ENCODE measurements at places on chromosomes 1 and 21.

- no peak for DNase-seq
These were observed 56.9 kb downstream of the MAN1C1 start for GRCh38 chr1:25673456-25673855.

DNA sequence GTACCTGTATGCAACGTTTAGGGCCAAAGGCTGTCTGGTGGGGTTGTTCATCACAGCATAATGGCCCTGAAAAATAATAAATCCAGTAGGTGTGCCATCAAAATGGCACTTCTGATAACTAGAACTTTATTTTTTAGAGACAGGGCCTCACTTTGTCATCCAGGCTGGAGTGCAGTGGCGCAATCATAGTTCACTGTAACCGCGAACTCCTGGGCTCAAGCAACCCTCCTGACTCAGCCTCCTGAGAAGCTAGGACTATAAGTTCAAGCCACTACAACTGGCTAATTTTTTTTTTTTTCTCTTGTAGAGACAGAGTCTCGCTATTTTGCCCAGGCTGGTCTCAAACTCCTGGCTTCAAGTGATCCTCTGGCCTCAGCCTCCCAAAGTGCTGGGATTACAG, 4.7 kb downstream of the SNAPIN start:
- no peak for DNase-seq

GRCh38 chr21:37366482-37367316, at the start of gene DYRK1A:
Gene DYRK1A, plus strand, starts transcription at chr21:37366773. Its CDS starts 53,602 bp downstream, at chr21:37420375.
- peak; percentile 99 for DNase-seq

DNA sequence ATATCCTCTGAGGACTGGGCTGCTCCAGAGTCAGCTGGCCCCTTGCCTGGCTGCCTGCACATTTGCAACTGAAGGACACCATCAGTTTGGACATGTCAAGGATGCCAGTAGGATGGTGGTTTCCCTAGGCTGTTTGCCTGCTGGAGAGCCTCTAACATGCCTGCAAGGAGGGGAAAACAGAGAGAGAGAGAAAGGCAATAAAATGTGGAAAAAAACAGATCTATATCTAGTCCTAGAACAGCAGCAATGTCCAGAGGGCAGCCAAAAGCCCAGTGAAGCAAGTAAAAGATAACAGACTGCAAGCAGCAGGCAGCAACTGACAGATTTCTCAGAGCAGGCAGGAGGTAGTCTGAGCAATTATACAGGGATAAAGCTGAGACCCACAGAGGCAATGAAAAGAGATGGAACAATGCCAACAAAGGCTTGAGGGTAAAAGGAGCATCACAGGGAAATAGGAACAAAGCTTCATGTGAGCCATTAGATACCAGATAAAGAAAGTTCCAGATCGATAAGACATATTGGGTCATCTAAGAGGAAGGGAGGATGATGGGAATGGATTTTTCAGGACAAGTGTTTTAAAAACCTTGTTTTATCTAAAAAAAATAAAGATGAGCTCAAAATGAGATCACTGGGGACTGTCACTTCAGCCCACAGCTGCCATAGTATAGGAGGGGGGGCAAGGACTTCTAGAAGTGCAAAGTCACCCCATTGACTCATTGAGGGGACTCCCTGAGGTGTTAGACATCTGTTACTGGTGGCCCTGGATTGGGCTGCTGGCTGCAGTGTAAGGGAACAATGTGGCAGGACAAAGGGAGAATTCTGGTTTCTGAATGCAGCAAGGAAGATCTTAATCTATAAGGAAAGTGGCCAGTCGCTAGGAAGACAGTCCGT, 38.6 kb upstream of the GADD45A start:
- no peak for DNase-seq

GRCh38 chr1:86714159-86714558, 9.8 kb downstream of the SH3GLB1 start:
- no peak for DNase-seq

DNA sequence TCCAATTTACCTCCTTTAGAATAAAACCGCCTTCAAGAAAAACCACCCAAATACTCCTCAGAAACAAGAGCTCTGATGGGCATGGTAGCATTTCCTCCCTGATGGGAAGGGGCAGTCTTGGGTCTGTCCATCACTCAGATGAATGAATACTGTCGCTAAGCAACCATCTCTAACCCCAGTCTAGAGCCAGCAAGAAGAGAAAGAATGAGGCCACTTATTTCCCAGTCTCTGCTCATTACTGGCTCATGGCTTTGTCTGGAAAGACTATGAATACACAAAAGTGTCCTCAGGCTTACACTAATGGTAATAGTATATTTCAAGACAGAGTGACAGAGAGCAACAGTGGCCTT, 51.0 kb upstream of the F3 start:
- DNase-seq = no peak

GRCh38 chr21:21165063-21165645, 166.9 kb downstream of the NCAM2 start:
- DNase-seq = no peak

- DNase-seq = no peak
These were observed 406.7 kb downstream of the RWDD3 start for GRCh38 chr1:95640746-95641145.

- DNase-seq = no peak
These were observed 100.5 kb upstream of the NEK7 start for GRCh38 chr1:198056255-198056654.

GRCh38 chr1:230250666-230251065, 175.5 kb downstream of the PGBD5 start:
- DNase-seq = no peak

GRCh38 chr1:115051850-115052249, 22.2 kb downstream of the TSHB start:
- no peak for DNase-seq

DNA sequence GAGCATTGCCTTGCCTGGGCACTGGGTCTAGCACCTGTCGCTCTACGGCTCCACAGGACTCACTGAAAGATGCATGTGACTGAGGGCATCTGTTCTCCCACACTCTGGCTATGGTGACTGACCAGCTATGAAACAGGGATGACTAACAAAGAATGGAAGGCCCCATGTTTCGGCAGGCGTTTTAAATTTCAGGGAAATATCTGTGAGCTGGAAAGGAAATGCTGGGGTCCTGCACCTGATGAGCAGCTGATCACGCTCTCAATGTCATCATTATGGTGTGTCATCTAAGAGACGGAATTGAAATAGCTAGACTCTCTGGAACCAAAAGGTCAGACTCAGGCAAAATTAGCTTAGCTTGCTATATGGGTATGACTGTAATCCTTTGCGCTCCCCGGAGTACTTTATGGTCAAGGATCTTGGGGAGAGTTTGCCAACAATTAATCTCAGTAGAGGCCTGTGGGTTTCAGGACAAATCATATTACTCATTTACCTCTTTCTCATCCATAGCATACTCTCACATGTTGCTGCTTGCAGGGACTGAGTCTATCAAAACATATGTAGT, 24.5 kb upstream of the PALMD start:
- no peak for DNase-seq

DNA sequence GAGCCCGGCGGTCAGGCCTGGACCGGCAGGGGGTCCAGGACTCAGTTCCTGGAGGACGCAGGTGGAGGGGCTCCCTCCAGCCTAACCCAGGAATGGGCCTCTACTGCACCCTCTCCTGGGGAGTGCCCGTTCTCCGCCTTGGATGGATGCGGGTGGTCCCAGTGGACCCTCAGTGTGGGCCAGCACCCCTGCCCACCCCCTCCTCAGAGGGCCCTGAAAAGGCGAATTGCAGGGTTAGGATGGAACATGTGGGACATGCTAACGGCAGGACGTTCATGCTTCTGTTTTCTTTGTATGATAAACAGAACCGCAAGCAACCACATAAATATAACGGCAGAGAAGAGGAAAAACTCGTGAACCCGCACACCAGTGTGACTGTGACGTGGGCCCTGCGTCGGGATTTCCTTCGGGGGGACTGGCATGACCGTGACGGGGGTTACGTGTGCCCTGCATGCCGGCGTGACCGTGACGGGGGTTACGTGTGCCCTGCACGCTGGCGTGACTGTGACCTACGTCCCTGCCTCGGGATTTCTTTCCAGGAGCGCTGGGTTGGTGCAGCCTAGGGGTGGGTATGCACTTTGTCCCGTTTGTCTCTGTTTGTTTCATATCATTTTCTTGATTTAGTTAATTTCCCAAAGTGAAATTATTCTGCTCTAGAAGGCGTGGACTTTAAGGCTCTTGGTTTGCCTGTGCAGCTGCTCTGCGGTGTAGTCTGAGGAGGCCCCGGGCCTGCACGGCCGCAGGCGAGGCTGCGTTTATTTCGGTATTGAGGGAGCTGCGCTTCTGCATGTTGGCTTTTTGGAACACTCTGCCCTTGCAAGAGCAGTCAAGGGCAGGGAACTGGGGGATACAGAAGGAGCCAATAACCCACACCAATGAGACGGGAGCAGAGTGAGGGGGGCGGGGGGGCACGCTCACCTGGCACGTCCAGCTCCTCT, 3.1 kb downstream of the FTCD start:
- DNase-seq = no peak

DNA sequence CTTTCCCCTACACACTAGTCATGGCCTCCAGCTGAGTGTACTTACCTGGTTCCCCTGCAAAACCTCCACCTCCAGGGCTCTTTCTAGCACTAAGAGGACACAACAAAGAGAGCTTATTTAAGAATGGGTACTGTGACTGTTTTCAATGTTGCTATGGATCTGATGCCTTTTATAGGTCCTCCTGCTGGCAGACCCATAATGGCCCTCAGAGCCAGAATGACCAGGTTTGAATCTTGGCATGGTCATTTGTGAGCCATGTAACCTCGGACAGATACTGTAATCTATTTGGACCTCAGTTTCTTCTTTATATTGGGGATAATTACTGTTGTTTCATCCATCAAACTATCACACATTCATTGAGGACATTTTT, 137.6 kb upstream of the USP24 start:
- DNase-seq = no peak

DNA sequence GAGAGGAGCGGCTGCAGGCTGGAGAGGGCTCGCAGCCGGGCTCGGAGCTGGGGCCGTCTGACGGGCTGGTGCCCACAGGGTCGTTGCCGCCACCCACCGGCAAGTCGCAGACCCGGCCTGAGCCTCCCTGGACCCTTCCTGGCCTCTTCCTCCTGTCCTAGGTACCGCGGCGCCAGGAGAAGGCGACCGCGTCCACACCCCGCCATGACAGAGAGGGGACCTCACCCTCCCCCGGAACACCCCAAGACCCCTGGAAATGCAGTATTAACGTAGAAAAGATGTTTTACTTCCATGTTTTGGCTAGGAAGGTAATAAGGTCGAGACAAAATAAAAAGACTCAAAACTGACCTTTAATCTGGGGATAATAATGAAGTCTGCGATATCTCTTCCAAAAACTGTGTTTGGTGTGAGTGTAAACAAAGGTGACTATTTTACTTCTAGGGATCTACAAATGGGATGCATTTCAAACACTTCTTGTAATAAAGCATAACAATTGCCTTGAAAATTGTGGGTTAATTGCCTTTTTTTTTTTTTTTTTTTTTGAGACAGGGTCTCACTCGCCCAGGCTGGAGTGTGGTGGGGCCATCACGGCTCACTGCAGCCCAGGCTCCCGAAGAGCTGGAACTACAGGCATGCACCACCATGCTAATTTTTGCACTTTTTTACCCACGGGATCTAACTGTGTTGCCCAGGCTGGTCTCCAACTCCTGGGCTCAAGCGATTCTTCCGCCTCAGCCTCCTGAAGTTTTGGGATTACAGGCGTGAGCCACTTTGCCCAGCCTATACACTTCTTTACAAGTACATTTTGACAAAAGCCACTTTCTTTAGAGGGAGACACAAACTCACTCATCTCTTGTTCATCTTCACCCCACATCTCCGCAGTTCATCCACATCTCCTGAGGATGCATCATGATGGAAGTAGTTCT, 838 bp upstream of the RSRP1 start:
- DNase-seq = no peak

DNA sequence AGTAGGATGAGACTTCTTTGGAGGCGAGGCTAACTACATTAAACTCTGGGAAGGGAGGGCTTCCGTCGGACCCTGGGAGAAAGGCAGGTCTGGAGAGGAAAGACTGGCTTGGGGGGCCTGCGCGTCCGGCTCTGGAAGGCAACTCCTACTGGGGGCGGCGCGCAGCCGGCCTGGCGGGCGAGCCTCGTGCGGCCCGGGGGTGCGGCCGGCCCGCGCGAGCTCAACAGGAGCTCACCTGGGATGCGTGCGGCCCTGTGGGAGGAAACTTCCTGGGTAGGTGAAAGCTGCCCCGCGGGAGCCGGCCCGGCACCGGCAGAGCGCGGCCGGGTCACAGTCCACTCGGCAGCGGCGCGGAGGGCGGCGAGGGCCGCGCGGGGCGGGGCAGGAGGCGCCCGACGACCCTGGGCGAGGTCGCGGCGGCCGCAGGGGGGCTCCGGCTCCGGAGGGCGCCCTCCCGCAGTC, 449 bp downstream of the EPS15 start:
- peak; percentile 28 for DNase-seq

GRCh38 chr1:39427374-39427773, 64.1 kb upstream of the BMP8A start:
- DNase-seq = no peak

- no peak for DNase-seq
These were observed 100.7 kb downstream of the PATJ start for GRCh38 chr1:61842863-61843514.

GRCh38 chr1:203026031-203026665, at the start of gene PPFIA4:
Gene PPFIA4, plus strand, starts transcription at chr1:203026491. Its CDS starts 12,518 bp downstream, at chr1:203039009.
- DNase-seq = peak; percentile 79

- DNase-seq = no peak
These were observed 53.8 kb downstream of the KCNK1 start for GRCh38 chr1:233667741-233668140.

DNA sequence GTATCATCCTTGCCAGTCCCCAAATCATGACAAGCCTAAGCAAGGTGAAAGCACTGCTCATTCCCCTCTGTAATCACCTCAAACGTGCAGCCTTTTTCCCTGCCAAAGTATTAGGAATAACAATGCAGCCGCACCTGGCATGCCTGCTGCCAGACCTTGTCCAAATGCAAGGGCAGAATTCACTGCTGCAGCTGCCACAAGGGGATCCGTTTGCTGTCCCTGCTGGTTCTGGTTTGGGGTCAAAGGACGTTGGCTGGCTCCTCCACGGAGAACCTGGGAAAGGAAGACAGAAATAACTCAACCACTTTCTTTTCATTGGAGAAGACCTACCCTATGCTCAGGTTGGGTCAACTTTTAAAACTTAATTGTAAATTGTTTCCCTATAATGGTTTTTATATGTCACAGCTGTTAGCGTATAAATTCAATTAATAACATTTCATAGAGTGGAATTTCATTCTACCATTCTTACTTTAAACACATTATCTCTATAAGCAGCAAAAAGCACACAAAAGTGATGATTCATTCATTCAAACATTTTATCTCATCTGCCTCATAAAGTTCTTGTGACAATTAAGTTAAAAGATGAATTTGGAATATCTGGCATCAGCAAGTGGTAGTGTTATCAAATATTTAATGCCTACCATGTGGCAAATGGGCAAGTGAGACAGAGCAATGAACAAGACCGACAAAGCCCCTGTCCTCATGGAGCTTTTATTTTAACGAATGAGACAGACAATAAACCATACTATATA, 59.8 kb upstream of the SDC3 start:
- no peak for DNase-seq

GRCh38 chr1:33649759-33650158, 177.3 kb downstream of the ZSCAN20 start:
- DNase-seq = no peak

DNA sequence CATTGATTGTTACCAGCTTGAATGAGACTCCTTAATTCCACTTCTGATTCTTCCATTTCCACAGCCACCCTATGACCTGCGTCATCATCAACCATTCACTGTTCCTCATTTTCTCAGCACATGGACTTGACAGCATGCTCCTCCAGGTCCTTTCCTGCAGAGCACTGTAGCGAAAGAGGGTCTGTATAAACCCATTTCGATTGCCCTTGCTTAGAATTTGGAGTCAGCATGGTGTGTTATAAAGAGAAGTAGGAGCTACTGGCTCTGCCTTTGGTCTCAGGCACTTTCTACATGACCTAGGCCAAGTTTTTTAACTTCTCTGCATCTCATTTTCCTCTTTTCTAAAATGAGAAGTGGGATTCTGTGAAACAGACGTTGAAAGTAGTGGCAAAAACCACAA, 133.8 kb downstream of the AK5 start:
- no peak for DNase-seq

Data from activated gamma-delta T cell treated with Interleukin-2 at 50 U/mL for 16 hours (primary cell).